ENCODE measurements at places on chromosomes 11 and 22.

- no peak for DNase-seq
Measured at GRCh38 chr11:114193730-114194679, 102.2 kb upstream of the NNMT start.

DNA sequence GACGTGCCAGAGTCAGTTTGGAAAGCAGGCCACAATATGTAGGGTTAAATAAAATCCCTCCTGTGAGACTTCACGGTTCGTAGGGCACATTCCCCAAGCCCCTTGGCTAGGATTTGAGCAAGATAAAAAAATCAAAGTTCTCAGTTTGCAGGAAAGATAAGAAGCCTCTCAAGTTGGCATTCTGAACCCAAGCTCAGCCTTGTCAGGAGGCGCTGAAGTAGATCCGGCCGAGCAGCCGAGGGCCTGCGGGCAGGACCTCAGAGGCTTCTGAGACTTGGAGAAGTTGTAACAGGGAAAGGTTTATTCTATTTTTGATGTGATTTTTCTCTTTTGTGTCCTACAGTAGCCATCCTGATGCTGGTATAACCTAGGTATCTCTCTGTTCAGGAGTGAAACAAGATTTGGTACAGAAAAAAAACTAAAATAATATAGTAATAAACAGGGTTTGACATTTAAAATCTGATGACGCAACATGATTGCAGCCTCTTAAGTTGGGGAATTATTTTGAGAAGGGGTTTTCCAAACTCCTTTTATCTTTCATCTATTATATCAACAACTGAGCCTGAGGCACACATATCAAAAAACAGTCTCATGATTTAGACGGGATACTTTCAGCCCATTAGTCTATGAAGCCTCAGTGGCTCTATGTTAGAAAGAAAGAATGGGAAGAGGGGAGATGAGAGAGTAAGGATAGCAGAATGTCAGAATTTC, 10.1 kb downstream of the PATE2 start:
- no peak for DNase-seq

- no peak for DNase-seq
Measured at GRCh38 chr22:24583221-24584165, 9.4 kb downstream of the LRRC75B start.

DNA sequence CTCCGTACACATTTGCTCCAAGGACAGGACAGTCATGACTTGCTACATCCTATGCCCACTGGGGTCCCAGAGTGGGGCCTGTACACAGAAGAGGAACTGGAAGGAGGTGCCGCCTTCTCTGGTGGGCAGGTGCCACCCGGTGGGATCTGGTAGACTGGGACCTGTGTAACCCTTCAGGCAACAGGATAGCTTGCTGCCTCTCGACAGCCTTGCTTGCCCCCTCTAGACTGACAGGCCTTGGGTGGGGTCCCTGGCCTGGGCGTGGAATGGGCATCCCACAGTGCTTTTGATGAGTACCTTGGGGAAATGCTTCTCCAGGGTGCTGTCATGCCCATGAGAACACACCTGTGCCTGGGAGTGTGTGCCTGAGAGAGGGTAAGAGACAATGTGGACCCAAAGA, 15.8 kb downstream of the SHANK3 start:
- DNase-seq: no peak

- DNase-seq: peak; percentile 77
Measured at GRCh38 chr11:9748361-9748970, 84.6 kb downstream of the SWAP70 start.

DNA sequence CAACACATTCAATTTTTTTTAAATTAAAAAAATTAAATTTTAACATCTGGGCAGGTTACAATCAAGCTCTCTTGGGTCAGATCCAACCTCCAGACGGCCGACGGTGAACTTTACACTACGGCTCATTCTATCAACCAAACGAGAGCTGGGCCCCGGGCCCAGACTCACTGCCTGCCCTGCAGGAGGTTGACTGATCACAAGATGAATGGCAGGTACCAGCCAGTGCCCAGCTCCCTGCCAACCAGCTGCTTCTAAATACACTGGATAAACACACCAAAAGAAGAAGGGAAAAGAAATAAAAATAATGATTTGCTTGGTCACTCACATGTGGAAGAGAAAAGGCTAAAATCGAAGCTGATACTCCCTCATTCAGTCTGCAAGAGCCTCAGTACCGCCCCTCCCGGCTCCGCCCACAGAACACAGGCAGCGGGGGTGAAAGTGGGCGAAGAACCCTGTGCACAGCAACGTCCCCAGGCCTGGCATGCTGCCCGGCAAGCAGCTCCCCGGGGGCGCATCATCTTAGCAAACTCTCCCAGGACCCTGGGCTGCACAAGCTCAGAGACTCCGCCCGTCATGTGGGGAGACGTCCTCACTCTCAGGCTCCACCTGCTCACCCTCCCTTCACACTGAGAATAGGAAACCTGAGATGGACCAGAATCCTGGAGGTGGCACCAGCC, 303.4 kb downstream of the SHANK2 start:
- DNase-seq: no peak

DNA sequence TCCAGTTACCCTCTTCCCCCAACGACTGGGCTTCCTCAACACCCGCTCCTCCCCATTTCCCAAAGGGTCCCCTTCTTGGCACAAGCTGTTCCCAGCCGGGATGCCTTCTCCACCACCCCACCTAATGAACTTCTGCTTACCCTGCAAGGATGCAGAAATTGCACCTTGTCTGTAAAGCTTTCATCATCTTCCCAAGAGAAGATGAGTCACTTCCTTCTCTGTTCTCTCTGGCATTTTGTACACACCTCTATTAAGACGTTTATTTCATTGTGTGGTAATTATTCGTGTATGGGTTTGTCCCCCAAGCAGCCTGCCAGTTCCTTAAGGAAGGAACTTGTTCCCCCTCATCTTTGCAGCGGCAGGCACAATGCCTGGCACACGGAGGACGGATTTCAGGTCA, 351.1 kb downstream of the CADM1 start:
- DNase-seq: no peak

- no peak for DNase-seq
Measured at GRCh38 chr11:69348414-69349235, 54.7 kb downstream of the MYEOV start.

GRCh38 chr22:30044369-30044768, 35.9 kb upstream of the HORMAD2 start:
- no peak for DNase-seq

DNA sequence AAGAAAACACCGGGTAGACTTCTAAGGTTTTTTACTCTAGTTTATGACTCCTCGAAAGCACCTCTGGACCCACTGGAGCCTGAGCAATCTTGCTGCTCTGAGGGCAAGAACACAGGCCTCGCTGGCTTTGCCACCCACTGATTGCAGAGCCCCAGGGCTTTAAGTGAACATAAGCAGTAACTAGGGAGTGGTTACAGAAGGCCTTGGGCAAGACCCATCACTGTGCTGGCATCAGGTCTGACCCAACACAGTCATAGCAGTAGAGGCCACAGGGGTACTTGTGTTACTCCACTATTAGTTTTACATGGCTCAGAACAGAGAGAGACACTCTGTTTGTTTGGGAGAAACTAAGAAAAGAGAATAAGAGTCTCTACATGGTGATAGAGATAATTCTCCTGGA, 684.5 kb downstream of the FAM181B start:
- no peak for DNase-seq

DNA sequence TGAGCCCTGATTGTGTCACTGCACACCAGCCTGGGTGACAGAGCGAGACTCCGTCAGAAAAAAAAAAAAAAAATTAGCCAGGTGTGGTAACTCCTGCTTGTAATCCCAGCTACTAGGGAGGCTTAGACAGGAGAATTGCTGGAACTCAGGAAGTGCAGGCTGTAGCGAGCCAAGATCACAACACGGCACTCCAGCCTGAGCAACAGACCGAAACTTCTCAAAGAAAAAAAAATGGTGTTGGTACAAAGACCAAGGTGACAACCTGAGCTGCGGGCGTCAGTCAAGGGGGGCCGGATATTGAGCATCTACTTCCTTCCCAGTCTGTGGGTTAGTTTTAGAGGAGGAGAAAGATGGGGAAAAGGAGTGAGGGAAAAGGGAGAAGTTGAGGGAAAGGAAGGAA, 48.5 kb upstream of the HSPA8 start:
- DNase-seq: no peak

DNA sequence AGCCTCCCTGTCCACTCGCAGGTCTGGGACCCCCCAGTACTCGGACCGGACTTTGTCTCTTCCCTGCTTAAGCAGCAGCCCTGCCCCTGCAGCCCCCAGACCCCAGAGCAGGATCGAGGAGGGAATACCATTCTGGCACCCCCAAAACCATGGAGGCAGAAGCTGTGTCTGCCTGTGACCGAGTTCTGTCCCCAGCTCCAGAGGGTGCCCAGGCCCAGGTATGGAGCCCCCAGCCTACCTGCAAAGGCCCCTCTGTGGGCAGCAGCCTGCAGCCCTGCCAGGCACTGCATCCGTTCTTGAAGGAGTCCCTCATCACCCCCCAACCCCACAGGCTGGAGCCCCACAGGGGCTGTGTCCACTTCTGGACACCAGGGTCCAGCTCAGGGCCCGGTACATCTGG, 163.8 kb downstream of the BRD1 start:
- no peak for DNase-seq

- DNase-seq: no peak
Measured at GRCh38 chr11:12455938-12456337, 78.6 kb downstream of the PARVA start.

DNA sequence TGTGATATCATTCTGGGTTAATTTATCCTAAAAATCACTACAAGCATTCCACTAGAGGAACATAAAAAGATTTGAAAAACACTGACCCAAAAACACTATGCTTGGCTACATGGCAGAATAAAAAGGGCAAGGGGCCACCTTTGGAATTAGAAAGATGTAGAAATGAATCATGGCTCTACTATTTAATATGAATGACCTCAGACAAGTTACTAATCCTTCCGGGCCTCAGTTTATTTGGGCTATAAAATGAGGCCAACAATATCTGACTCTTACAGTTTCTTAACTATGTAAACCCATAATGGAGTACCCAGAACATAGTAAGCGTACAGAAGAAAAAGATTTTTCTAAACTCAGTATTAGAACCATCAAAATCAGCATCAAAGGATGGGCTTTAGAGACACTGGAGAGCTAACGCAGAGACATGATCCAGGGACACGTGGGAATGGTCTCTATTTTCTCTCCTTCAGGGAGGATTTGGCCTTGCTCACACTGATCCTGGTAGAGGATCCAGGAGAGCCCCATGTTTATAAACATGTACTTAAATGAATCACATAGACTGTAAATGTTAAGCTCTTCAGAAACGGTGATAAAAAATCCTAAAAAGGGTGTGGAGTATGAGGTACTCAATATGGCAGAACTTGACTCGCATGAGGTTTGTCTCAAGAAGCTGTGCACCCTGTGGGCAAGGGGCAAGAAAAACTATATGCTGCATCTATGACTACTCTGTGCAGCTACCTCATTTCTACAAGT, 288.4 kb upstream of the PITPNB start:
- DNase-seq: no peak

DNA sequence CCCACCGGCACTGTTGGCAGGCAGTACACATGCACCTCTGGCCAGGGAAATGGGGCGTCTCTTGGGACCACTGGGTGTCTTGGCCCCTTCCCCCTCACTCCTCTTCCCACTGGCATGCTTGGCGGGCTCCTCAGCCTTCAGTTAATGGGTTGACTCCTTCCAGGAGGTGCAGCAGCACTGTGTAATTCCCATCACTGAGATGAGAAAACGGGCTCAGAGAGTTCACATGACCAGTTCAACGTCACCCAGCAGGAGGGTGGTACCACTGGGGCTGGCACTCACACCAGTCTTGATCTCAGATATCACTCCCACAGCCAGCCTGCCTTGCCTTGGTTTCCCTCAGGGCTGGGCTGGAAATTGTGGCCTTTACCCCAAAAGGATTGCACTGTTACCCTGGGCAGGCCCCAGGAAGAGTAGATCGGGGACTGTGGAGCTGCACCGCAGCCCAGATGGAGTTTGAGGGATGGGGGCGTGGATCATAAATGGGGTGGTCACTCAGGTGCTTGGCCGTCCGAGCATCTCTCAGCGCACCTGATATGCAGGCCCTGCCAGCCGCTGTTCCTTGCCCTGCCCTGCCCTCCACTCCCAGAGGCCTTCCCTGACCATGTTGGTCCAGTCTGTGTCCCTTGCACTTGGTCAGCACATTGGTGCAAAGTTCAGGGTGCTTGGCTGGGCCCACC, 16.9 kb downstream of the CAPN5 start:
- no peak for DNase-seq

DNA sequence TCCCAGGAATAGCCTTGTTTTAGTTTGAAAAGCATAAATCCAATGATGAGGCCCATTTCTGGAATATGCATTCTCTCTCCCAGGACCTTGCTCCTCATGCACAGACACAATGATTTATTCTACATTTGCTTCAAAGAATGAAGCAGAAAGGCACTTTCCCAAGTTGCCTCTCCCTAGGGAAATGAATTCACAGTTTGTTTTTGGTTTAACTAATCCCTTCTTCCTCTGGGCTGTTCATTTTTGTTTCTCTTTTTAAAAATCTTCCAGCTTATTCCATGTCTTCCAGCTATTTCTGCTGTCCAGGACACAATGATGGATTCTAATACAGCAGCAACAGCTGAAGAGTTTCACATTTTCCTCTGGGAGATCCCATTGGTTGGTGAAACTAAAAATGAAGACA, 1529.2 kb upstream of the TENM4 start:
- DNase-seq: no peak

DNA sequence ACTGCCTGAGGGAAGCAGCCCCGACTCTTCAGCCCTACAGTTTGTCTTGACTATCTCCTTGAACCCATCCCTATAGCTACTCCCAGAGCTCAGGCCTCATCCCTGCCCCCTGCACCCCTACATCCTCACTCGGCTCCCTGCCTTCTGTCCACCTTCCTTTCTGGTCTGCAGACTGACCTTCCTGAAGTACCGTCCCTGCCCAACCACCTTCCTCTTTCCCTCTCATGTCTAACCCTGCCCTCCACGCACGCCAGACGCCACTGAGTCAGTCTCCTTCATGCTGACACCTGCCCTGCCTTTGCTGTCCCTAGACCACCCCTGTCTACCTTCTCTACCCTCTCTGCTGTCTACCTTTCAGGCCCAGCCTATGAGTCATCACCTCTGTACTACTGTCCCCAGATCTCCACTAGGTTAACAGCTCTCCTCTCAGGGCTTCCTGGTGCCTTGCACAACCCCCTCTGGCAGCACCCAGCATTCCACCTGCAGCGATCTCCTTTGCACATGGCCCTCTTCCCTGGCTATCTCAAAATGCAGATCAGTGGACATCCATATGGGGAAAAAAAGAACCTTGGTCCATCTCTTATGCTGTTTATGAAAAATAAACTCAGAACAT, 8.9 kb downstream of the KCTD21 start:
- DNase-seq: no peak

GRCh38 chr22:29341849-29342127, 26.3 kb upstream of the RASL10A start:
- DNase-seq: no peak

- no peak for DNase-seq
Measured at GRCh38 chr11:111735262-111736116, 30.7 kb downstream of the PPP2R1B start.

- DNase-seq: no peak
Measured at GRCh38 chr11:30567120-30567519, 19.0 kb downstream of the MPPED2 start.

DNA sequence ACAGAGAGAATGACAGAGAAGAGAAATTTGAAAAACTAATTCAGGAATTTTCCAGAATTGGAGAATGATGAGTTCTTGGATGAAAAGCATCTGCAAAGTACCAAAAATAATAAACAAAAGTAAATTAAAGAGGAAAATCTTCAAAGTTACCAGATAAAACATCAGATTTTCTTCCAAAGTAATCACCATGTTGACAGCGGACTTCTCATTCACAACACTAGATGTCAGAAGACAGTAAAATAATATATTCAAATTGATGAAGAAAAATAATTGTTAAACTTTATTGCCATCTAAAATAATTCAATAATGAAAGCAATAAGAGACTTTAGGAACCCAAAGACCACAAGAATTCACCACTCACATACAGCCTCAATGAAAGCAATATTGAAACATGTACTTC, 355.2 kb downstream of the DYNC2H1 start:
- DNase-seq: no peak
